ENCODE measurements at places on chromosomes 12 and 14.

DNA sequence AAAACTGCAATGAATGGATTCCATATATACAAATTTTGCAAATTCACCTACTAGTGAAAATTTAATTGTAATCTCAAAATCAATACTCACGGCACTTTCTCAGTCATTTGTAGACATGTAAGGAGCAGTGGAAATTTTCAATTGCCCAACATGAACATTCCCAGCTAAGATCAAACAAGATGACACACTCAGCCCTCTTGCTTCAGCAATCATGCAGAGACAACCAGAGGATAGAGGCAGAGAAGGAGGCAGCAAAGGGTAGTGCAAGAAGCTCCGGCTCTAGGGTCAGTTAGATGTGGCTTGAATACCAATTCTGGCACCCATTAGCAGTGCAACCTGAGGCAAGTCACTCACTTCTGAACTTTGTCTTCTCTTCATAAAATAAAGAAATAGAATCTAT, 91.5 kb upstream of the SLC35F4 start:
- DNase-seq = no peak

GRCh38 chr12:32331133-32331532, 68.2 kb upstream of the FGD4 start:
- no peak for DNase-seq

GRCh38 chr12:116441292-116441691, 117.9 kb upstream of the MAP1LC3B2 start:
- DNase-seq = no peak

DNA sequence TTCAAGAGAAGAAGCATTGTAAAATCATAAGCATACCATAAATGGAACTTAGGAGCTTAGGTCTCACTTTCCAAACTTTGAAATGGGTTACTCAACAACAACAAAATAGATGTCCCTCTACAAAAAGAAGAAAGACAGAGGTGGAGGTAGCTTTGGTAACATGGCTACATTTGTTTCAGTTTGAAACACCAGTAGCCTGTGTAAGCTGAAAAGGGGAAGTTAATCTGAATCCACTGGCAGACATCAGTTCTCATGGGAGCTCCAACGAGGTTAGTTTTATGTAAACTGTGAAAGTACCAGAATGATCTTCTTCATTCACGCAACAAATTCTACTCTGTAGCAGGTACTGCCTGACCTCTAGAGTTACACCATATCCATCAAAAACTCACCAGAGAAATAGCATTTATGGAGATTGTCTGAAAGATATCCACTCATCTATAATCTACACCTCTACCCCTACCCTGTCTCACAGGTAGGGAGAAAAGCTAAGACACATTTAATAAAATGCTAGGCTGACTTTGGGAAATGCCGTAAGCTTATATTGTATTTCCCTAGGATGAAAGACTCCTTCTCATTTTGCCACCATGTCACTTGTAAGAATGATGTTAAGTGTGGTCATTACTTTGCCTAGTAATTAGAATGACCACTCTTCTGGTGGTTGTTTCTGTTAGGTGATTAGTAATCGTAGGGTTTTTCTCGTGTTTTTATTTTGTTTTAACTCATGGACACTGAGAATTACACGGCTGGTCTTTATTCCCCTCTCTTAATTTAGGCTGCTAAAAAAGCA, 224.1 kb downstream of the ASCL1 start:
- no peak for DNase-seq

DNA sequence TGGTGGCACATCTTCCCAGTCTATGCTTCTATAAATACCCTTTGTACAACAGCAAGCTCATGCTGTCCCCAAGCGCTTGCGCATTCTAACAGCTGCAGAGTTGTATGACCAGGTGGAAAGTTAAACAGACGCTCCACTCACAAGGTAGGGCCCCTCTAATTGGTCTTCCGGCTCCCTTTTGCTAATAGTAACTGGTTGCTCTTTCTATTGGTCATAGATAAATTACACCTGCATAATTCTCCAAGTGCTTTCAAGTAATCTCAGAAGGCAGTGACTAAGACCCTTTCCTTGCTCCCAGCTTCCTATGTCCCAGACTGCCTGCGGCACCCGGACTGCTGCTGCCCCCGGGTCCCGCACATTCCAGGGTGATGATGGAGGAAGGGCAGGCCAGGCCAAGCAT, 6.1 kb upstream of the TSPAN9 start:
- no peak for DNase-seq

GRCh38 chr12:82874945-82875344, 188.2 kb downstream of the TMTC2 start:
- DNase-seq = no peak
